ENCODE measurements at places on chromosomes 2 and 18.

DNA sequence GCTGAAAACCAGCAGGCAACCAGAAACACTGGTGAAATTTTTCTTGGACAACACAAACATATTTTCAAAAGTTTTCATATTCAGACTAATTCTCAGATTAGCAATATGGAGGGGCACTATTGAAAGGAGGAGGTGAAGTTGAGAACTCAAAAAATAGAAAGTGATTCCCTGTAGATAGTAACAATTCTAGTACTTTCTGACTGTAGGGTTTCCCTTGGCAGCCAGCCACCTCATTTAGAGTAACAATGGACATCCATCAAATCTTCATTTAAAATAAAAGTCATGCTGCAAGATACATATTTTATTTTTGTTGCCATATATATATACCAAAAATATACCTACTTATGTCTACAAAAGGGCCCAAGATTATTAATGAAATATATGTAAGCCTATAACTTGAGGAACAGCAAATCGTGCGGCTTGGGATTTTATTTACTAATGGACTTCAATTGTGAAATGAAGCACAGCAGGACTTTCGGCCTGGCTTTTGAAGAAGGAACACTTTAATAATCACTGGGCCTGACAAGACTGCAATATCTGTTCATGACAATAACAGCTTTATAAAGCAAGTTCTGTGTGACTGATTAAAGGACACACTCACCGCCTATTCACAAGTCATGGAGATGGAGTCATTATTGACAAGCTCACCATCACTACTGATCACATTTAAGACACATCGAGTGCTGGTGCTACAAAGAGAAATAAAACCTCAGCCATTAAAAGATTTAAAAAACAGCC lies 6.8 kb upstream of the NR4A2 start:
- DNase-seq: peak; percentile 38

GRCh38 chr2:762646-763045 lies 85.4 kb upstream of the TMEM18 start:
- no peak for DNase-seq

DNA sequence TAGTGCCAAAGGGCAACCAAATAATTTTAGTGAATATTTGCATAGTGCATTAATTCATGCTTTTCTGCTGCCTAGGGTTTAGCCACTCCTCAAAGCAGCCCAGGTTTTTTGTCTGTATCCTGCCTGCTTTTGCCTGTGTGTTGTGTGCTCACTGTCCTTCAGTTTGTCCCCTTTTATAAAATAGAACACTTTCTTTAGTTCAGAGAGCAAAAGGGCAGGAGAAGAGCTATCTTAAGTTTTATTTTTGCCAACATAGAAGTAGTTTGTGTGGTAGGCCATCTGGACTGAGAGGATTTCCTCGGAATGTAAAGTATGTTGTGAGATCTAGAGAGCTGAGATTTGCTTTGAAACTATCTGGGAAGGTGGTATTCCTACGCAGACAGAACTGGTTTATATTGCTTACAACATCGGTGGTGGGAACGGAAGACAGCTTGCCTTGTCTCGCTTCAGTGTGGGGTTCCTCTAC lies 64.9 kb downstream of the EML4 start:
- DNase-seq: no peak

DNA sequence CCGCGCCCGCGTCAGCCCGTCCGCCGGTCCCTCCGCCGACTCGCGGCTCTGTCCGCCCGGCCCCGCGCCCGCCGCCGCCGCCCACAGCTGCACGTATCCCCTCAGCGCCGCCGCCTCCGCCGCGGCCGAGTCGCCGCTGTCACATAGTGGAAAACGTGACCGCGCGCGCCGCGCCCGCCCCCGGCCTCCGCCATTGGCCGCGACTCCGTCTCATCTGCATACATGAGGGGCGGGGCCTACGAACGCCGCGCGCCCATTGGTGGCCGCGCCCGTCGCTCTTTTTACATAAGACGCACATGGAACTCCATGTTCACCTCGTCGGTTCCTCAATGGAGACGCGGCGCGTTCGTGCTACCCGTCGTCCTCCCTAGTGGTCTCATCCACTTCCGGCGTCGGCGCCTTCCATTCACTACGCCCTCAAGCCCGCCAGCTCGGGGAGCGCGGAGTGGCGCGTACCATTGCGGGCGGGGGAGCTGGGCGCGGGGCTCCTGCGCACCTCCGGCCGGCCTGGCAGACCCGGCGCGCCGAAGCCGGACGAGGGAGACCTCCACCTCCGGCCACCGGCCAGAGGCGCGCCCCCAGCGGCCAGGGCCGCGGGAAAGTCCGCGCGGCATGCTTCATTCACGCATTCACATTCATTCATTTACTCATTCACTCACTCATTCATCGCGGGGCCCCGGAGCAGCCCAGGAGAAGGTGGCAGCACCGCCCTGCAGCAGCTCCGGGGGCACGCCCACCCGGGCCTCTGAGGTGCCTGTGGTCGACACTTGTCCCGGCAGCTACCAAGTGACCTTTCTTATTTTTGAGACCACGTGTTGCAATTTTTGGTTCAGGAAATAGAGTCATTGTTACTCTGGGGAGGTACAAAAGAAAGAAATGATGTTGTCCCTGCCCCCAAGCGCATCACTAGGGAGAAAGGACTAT lies 502 bp upstream of the PER2 start:
- DNase-seq: peak; percentile 99

- DNase-seq: no peak
Observed at GRCh38 chr18:54141041-54141608, 83.3 kb downstream of the MBD2 start.

GRCh38 chr18:21344860-21345259 lies 102.8 kb downstream of the GREB1L start:
- no peak for DNase-seq

DNA sequence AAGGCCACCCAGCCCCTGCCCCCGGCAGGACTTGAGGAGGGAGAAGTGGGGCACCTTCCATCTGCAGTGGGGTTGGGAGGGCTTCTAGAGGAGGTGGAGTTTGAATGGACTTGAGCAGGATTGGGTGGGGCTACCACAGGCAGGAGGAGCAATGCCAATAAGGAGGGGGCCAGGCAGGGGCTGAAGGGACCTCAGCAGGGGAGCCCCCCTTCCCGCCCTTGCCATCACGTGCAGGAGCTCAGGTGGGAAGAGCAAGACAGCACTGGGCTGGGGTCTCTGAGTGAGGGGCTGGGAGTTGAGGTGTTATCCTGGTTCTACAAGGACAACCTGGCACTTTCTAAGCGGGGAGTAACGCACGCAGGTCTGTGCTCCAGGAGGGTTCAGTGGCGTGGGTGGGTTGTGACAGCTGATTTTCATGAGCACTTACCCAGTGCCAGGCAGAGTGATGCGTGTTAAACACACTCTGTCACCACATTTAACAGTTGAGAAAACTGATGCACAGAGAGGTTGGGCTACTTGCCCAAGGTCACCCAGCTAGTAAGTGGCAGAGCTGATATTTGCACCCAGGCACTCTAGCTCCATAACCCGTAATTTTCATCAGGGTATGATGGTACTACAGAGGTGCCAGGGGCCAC lies 4.8 kb downstream of the CHRND start:
- DNase-seq: no peak

Measured in hematopoietic multipotent progenitor cell treated with erythropoietin and hydrocortisone succinate and interleukin-3 and kit ligand, for 6 days (in vitro differentiated cells).